HuH-7 (cell line): ENCODE measurements at places on chromosomes 7 and 10.

GRCh38 chr7:6392712-6393666, 54.8 kb downstream of the DAGLB start:
- no peak for DNase-seq

- no peak for DNase-seq
Observed at GRCh38 chr10:17817790-17818189, 8.6 kb downstream of the MRC1 start.

- peak; percentile 86 for DNase-seq
Observed at GRCh38 chr10:121975295-121976086, 474 bp upstream of the NSMCE4A start.

DNA sequence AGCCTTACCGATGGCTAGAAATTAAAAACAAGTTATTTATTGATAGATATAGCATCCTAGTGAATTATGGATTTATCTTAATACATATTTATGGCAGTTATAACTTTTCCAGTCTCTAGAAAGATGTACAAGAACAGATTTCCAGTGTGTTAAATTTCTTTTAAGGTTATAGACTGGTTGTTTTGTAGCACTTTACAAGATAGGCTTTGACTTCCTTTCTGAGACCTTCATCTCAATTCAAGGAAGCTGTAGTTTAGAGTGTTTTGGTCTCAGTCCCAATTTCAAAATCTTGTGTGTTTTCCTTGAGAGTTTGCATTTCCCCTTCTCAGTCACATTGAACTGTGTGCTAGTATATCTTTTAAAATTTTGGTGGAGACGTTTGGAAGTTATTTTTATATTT, 30.1 kb downstream of the PLEKHA1 start:
- DNase-seq, result no peak

DNA sequence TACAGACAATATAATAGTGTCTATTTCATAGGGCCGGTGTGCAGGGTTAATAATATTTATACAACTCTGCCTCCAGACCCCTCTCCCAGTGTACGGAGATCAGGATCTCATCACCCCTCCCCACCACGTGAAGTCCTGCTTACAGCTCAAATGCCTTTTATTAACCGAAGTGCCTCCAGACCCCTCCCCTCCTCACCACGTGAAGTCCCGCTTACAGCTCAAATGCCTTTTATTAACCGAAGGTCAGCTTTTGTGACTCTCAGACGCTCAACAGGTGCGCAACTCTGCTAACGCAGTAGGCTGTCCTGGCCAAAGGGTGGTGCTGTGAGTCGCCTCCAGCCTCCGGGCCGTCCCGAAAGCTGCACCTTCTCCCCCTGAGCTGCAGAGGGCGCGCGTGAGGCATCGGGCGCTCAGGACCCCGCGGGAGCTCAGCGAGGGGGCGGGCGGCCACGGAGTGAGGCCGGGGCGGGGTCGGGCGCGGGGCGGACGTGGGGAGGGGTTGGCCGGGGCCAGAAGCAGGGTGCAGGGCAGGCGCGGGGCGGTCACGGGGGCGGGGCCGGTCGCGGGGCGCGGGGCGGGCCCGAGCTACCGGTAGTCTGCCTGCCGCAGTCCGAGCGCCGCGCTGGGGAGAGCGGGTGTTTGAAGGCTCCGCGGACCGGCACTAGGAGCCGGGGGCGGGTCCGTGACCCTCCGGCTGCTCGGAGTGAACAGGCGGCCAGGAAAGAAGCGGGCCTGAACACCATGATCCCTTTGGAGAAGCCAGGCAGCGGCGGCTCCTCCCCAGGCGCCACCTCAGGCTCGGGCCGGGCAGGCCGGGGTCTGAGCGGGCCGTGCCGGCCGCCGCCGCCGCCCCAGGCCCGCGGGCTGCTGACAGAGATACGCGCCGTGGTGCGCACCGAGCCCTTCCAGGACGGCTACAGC, at the start of gene STK17A:
STK17A (plus strand) TSS at position 606 of the 921 bp plus-strand sequence; CDS start at position 742, 136 bp downstream.
- DNase-seq, result peak; percentile 84

DNA sequence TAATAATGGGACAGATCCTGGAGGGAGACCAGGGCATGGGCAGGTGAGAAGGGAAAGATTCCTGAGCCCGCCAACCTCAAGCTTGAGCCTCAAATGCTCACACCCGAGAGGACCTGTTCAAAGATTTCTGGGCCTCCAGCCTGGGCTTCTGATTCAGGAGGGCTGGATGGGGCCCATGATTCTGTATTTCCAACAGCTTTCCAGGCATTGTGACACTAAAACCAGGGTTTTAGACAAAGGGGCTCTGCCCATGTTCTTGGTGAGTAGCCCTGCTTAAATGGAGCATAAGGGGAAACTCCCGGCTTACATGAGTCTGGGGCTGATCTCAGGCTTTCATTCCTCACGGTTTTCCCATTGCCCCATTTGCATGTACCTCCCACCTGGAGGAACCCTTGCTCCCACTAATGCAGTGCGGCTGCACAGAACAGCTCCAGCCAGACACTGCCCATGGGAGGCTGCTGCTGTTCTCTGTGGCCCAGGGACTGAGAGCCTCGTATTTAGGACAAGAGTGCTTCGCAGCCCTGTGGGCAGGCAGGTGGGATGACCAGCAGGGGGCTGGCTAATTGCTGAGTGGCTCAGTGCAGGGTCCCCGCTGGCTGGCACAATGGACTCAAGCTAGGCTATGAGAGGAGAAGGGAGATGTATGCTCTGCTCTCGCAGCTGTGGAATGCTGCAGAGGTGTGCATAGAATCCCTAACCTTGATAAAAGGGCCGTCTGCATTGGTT, 135.3 kb upstream of the COBL start:
- DNase-seq, result peak; percentile 10
